ENCODE measurements at places on chromosomes 1 and 21.

DNA sequence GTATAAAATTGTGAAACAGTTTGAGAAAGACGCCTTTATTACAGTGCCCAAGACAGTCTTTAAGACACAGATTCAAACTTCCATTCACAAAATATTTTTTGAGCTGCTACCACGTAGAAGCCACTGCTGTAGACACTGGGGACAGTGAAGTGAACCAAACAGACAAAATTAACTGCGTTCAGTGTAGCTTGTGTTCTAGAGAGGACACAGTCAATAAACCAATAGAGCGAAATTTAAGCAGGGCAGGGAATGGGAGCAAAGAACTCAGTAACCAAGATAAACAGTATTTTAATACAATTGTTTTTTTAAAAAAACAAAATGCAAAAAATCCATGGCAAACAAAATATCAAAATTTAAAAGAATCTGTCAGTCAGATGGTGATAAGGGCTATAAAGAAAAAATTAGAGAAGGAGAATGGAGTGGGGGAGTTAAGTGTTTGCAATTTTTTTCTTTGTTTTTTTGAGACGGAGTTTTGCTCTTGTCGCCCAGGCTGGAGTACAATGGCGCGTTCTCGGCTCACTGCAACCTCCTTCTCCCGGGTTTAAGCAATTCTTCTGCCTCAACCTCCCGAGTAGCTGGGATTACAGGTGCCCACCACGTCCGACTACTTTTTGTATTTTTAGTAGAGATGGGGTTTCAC lies 719 bp upstream of the PARS2 start:
- DNase-seq, result no peak

GRCh38 chr21:18542081-18542480 lies 138.5 kb upstream of the TMPRSS15 start:
- DNase-seq, result no peak

DNA sequence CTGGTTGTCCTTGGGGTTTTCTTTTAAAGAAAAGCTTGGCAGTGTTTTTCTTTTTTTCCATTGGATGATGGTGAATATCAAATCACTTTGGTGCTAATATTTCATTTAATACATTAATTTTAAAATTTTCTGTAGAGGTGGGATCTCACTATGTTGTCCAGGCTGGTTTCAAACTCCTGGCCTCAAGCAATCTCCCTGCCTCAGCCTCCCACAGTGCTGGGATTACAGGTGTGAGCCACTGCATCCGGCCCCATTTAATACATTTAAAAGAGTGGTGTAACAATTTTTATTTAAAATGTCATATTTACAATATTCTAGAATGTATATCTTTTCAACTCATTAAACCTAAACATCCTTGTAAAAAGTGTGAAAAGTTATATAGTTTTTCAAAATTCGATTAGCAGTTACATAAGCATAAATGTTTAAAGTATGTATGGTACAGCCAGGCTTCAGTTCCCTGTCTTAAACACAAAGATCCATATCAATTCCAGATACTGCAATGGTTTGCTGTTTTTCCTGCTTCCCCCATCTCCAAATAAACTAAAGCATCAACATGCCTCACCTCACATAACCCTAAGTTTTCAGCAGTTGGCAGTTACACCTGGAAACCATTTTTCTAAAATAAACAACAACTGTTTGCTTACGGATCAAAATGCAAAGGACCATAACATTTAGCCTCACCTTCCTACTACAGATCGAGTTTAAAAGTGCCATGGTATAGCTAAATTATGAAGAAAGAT lies 8.9 kb upstream of the LGALS8 start:
- no peak for DNase-seq

- DNase-seq, result no peak
Measured at GRCh38 chr1:194342484-194343262, 1156.3 kb upstream of the B3GALT2 start.

DNA sequence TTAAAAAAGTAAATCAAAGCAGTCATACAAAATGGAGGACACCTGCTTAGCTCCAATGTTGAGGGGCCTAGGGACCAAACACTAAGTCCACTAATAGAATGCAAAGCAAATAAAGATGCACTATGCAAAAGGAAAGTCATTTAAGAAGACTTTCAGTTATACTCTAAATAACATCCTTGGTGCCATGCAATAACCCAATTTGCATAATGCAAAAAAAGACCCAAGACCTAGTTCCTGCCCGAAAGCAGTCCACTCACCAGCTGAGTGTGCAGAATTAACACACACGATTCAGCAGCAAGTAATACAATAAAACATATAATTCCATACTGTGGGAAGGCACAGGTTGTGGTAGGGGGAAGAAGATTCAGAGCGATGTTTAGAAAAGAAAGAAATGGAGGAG lies 101.8 kb downstream of the TGFBR3 start:
- DNase-seq, result no peak

DNA sequence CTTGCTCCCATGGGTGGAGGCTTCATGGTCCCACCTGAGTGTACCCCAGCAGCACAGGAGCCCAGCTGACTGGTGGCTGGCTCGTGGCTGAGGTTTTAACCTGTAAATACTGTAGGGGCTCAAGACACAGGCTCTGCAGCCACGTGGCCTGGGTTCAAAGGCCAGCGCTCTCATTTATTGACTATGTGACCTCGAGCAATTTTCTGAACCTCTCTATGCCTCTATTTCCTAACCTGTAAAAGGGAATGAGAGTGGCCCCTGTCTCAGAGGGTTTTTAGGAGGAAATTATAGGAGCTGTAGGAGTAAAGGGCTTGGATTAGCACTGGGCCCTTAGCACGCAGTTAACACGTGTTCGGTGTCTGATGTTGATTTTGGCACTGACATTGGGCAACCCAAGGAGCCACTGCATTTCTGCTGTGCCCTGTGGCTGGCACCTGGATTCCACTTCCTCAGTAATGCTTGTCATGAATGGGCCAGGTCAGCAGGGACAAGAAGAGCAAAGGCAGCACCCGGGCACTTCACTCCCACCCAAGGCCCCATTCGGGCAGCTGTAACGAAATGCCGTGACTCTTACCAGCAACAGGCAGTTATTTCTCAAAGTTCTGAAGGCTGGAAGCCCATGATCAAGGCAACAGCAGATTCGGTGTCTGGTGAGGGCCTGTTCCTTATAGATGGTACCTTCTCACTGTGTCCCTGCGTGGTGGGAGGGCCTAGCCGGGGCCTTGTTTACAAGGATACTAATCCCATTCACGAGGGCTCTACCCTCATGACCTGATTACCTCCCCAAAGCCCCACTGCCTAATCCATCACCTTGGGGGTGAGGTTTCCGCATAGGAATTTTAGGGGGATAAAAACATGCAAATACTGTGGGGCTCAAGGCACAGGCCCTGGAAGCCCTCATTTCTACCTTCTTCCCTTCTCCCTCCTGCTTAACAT lies 25.2 kb downstream of the ARHGEF10L start:
- no peak for DNase-seq

- no peak for DNase-seq
Measured at GRCh38 chr1:232684371-232685105, 54.6 kb upstream of the SIPA1L2 start.

- no peak for DNase-seq
Measured at GRCh38 chr1:11466416-11466815, 12.5 kb upstream of the DISP3 start.
